Stimulated activated CD8-positive, alpha-beta memory T cell treated with anti-CD3 and anti-CD28 coated beads, Interleukin-2, amount 100 ng/mL, for 1 hour (primary cell): ENCODE measurements at places on chromosomes 6 and 20.

GRCh38 chr6:26220145-26220970 lies 133.1 kb downstream of the HFE start:
- DNase-seq = no peak

GRCh38 chr6:44439270-44440045 lies 52.0 kb downstream of the CDC5L start:
- no peak for DNase-seq

DNA sequence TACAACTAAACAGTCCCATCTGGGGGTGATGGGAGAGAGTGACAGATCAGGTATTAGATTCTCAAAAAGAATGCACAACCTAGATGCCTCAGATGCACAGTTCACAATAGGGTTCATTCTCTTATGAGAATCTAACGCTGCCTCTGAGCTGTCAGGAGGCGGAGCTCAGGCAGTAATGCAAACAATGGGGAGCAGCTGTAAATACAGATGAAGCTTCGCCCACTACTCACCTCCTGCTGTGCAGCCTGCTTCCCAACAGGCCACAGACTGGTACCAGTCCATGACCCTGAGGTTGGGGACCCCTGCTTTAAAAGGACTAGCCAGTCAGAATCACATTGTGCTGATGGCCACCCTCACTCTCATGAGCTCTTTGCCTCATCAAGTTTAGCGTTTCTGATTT lies 247.0 kb upstream of the KCNQ5 start:
- no peak for DNase-seq

DNA sequence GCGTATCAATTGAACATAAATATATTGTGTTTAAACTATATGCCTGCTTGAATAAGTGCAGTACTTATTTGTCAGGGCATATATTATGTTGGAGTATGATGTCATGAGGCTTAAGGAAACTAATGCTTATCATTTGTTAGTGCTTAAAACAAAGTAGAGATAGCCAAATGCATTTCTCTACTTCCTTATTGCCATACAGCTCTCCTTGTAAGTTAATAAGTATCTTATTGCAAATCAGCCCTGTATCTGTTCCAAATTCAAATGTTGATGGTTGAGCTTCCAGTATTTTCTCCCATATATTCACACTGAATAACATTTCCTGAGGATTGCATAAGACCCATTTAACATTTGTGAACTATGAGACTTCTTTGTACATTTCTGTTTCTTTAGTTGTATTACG lies 57.8 kb downstream of the CARMIL1 start:
- DNase-seq = no peak

DNA sequence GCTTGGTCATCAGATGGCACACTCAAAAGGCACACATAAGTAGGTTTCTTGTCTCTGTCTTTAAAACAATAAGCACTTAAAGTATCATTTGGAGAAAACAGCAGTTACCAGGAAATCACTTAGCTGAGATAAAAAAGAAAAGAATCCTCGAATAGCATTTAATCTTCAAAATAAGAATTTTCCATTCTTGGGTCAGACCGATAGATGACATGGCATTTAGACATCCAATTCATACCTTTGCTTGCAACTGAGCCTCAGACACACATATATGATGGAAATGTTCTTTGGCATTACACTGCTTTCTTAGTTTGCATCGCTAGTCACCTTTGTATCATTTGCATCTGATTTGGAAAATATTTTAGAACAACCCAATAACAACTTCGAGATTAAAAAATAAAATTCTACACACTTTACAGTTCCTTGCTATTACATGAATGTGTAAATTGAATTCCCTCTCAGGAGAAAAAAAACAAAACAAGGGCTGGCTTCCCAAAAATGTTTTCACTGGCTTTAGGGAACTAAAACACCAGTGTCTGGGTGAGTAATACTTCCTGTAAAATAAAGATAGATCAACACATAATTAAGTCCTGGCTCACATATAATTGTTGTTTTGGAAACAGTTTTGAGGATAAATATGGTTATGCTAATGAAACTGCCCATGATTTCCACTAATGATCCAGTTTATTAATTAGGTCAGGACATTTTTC lies 1.3 kb upstream of the RNF217 start:
- DNase-seq = no peak

- DNase-seq = no peak
Observed at GRCh38 chr6:124226396-124226795, 422.7 kb downstream of the NKAIN2 start.

DNA sequence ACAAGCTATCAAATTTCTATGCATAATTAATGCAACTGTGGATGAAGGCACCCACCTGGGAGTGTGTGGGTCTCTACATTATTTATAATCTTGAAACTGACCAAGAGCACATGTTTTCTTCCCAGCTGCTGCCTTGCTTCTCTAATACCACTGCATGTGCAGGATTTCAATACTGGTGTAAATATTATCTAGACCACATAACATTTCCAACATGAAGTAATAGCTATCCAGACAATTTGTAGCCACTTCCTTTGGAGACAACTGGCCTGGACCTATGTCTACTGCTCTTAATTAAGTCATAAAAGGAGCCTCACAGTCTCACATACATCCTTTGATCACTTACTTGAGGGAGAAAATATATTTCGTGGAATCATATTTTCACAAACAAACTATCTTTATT lies 180.7 kb downstream of the HIVEP2 start:
- no peak for DNase-seq

DNA sequence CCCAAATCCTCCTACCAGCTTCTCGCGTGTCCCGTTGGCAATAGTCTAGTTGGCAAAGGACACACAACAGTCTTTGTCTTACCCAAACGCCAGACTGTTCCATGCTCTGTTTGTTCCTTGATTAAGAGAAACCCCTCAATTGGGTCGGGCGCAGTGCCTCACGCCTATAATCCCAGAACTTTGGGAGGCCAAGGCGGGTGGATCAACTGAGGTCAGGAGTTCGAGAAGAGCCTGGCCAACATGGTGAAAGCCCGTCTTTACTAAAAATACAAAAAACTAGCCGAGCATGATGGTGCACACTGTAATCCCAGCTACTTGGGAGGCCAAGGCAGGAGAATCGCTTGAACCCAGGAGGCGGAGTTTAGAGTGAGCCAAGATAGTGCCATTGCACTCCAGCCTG lies 153.7 kb downstream of the GRM4 start:
- DNase-seq = no peak

GRCh38 chr20:11542645-11543044 lies 375.0 kb upstream of the BTBD3 start:
- no peak for DNase-seq
